ENCODE measurements at places on chromosomes 1 and 21.
A peak's percentile ranks its signal among the peaks of the same experiment; 100 is the strongest.

- DNase-seq = no peak
Observed at GRCh38 chr1:154910851-154911250, 25.7 kb downstream of the PMVK start.

- no peak for DNase-seq
Observed at GRCh38 chr1:19037659-19038058, 81.2 kb upstream of the IFFO2 start.

GRCh38 chr21:42151948-42152220 lies 67.1 kb upstream of the ABCG1 start:
- no peak for DNase-seq

DNA sequence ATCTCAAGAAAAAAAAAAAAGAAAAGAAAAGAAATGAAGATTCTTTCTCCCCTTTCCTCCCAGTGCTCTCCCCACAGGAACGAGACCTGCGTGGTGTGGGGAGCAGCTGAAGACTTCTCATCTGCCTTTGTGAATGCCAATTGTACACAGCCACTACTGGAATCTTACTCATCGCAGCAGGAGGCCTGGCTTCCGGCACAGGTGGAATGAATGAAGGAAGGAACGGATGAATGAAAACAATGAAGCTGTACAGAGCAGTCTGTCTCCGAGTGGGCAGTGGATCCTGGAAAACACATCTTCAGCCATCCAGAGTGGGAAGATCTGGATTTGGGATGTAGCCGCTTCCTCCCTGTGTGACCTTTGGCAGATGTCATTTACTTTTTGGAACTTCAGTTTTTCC lies 64.9 kb downstream of the RUNX3 start:
- DNase-seq = no peak

DNA sequence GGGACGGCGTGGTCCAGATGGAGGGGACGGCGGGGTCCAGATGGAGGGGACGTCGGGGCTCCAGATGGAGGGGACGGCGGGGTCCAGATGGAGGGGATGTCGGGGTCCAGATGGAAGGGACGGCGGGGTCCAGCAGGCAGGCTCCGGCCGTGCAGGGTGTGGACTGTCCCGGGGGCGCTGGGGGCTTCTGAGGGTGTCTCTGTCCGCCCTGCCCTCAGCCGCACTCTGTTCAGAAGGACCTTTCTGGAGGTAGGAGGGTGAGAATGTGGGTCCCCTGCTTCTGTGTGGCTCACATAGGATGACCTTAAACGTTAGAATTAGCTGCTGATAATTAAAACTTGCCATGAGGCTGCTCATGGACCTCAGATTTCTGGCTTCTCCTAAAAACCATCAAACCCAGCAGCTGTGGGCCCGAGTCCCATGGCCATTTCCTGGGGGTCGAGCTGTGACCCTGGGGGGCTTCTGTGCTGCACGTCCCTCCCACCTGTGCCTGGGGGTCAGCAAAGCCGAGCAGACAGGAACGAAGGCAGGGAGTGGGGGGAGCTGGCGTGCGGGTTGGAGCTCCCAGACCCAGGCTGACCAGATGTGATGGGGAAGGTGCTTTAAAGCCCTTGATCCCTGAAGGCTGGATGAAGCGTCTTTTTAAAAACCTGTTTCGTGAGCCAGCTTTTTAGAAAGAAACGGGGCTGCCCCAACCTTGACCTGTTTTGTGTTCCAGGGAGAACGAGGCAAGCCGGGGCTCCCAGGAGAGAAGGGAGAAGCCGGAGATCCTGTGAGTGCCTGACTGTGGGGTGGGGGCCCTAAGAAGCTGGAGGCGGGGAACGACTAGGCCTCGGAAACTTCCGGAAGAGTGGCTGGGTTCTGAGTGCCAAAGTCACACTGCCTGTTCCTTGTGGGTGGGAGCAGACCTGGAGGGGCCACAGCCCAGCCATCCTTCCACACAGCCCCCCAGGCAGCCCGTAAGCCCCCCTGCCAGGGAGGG lies 7.1 kb downstream of the COL6A1 start:
- no peak for DNase-seq

GRCh38 chr1:62912028-62912638 lies 128.2 kb downstream of the ATG4C start:
- DNase-seq = no peak

DNA sequence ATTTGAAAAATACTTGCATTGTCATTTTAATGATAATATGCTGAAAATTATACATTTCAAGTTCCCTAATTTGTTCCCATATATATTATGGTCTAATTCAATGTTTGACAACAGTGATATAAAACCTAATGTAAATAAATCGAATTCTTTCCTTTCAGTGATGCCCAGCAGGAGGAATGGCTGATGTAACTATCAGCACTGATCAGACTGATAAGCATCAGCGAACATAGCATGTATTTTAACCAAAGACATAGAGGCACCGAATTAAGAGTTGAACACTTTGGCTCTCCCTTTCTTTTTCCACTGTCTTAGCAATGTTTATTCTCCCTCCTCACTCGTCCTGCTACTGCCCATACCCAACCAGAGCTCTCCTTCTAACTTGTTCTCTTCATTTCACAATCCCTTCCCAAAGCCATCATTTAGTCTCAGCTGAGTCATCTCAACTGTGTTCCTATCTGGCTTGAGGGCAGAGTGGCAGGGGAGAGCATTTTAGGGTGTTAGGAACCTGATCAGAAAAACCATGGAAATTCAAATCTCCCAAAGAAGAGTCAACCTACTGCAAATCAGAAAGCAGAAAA lies 58.8 kb upstream of the C1orf115 start:
- no peak for DNase-seq

GRCh38 chr1:58256041-58256440 lies 290.5 kb downstream of the OMA1 start:
- no peak for DNase-seq

- DNase-seq = no peak
Observed at GRCh38 chr1:9910076-9910422, at the start of gene CTNNBIP1. Gene CTNNBIP1 (minus strand): TSS chr1:9910269. CDS start chr1:9872064, 38,205 bp downstream.

DNA sequence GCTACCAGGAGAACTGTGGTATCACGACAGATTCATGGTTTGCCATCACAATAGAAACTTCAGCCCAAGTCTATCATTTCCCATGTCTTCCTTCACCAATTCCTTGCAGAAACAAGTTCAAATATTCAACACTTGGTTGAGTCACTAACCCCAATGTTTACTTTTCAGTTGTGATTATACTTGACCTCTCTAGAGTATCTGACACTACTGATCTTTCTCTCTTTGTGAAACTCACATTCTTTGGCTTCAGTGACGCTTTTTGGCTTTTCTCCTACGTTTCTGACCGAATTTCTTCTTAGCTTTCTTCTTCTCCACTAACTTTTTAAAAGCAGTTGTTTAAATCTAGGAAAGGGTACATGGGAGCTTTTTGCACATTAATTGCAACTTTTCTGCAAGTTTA lies 48.8 kb upstream of the HMGB4 start:
- no peak for DNase-seq

DNA sequence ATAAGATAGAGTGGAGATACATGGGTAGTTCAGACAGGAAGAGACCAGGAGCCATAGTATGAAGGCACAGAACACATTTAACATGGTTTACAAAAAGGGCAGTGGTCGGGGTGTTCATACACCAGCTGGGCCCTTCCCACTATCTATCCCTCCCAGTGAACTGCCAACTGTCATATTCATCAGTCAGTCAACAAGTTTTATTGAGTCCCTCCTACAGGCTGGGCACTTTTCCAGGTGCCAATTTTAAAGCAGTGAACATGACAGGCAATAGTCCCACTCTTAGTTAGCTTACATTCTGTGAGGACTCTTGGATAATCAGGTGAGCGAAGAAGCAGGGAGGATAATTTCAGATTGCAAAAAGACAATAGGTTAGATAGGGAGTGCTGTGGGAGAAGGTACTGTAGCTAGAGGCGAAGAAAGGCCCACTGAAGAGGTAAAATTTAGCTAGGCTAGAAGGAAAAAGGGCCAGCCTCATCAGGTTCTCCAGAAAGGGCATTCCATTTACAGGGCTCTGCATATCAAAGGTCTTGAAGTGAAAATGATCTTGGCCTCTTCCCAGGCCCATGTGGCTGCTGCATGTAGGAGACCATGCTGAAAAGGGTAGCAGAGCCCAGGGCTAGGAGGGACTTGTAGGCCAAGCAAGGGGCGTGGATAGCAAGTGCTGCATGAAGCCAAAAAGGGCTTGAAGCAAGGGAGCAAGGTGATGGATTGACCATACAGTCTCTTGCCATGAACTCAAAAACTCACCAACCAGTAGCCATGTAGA lies 274.7 kb upstream of the SNX7 start:
- no peak for DNase-seq

GRCh38 chr1:181486098-181486420 lies 2.7 kb downstream of the CACNA1E start:
- DNase-seq = no peak

DNA sequence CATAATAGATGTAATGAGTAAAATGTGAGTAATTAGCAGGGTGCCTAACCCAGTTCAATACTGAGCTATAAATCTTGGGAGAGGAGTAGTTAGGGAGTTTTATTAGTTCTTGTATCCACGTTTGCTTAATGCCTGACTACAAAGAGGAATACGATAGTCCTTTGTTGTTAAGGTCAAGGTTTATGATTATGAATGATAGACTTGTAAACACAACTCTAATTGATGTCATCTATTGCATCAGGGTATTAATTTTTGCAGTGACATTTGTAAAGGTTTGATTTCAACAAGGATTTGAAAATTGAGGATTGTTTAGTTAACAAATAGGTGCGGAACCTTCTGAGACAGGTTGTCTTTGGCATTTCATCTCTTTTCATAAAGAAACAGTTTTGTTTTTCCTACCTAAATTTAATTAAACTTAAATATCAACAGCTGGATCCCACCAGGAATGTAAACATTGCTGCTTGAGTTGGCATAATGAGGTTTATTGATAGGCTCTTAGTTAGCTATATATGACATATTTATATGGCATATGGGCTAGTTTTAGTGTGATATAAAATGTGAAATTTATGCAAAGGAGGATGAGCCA lies 9.7 kb downstream of the SOAT1 start:
- DNase-seq = no peak

DNA sequence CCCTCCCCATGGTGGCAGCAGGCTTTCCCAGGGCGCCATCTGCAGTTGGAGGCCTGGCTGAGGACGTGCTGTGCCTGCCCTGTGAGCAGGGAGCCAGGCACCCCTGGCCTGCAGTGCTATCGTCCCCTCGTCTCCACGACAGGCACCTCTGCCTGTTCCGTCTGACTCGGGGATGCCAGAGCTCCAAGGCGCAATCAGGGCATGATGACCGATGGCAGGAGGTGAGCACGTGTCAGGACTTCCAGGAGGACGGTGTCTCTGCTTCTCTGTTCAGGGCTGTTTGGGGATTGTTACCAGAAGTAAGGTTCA lies 125.2 kb downstream of the PCBP3 start:
- DNase-seq = peak; percentile 68

DNA sequence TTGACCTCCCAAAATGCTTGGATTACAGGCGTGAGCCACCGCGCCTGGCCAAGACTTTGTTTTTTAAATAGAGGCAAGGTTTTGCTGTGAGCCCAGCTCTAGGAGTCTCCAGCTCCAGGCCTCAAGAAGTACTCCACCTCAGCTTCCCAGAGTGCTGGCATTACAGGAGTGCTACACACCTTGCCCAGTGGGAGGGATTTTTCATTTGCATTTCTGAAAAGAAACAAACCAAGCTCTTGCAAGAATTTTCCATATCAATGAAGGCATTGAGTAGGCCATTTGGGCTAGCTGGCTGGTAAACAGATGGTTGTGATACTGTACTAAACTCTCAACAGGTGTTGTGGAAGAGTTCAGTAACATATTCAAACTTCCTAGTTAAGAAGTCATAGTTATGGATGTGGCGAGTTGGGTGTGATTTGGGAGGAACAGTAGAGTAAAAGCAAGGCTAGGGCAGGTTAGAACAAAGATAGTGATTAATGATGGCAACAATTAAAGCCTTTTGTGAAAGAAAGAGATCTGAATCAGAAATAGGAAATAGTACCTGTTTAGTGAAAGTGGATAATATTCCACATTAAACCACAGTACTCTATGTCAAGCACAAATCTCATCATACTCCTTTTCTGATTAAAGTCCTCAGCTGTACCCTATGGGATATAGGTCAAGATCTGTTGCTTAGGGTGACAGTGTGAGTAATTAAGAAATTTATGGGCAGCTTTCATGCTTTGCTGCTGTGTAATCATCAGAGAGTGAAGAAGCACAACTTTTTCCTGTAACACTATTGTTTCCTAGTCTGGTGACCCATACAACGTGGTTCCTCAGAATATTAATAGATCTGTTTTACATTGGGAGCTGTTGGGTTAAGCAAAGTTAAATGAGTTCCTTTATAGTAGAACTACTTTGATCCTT lies 10.7 kb downstream of the AKIRIN1 start:
- DNase-seq = no peak

DNA sequence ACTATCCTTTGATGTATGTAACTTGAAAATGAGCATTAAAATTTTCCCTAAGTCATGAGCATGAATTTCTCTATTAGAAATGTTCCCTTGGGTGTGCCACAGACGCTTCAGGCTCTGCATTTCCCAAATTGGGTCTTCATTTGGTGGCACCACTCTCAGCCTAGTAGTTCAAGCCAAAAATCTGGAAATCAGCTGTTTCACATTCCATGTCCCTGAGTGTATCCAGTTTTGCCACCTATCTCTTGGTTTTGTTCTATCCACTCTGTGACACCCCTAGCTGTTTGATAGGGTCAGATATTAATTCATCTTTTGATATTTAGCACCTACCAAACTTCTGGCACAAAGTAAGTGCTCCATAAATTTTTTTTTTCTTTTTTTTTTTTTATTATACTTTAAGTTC lies 89.5 kb upstream of the DPH5 start:
- DNase-seq = no peak
